ENCODE measurements at places on chromosomes 13 and 19.

DNA sequence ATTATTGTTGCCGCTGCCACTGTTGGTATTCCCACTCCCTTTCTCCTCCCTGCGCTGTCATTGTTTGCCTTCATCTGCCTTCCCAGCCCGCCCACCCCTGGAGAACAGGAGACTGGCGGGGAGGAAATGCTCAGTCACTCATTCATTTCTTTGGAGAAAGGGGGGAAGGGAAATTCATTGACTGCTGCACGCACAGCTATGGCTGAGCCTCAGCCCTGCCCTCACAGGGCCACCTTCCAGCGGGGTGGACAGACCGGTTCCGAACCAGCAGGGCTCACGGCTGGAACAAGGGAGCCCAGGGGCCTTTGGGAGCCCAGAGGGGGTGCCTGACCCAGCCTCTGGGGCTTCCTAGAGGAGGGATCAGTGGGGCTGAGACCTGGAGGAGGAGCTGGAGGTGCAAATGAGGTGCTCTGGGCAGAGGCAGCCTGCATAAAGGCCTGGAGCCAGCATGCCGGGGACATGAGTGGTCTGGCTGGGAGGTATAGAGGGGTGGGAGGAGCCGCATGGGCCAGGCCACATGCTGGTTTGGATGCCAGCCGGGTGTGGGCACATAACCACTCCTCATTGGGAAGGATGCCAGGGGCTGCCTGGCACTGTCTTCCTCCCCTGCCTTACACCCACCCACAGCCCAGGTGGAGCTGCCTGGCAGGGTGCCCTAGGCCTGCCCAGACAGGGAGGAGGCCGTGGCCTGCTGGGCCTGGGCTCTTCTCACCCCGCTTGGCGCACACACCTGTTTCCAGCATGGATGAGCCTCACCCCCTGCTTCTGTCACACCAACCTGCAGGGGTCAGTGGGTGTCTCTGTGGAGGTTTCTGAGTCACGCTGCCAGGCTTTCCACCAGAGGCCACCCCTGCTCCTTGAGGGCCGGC, 26.8 kb downstream of the PPP5C start:
- no peak for DNase-seq

DNA sequence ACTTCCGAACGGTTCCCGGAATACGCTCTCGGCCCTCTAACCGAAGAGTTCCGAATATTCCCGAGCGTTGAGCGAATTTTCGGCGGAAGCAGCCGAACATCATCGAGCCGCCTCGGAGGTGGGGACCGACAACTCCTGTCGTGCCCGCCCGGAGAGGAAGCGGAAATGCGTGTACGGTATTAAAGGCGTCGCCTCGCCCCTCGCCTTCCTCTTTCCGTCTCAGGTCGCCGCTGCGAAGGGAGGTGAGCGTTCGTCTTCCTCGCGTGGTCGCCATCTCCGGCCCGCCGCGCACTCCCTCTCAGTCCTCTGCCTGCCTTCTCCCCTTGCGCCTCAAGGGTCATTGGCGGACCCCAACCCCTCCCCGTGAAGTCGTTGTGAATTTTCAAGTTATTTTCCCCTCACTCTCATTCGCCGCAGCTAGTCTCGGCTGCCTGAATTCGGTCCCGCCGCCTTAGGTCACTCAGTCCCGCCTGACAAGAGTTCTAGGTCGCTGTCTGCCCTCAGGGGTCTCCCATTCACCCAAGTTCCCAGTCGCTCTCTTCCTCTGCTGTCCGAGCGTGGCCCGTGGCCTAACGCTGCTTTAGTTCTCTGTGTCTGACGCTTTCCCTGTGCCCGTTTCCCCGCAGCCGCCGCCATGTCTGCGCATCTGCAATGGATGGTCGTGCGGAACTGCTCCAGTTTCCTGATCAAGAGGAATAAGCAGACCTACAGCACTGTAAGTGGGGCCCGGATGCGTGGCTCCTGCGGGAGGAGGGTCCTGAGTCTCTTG, at the start of gene RPL28:
TSS of gene RPL28 (plus strand) at position 209 of the 769 bp plus-strand sequence. CDS start at position 635, 426 bp downstream.
- peak; percentile 99 for DNase-seq

DNA sequence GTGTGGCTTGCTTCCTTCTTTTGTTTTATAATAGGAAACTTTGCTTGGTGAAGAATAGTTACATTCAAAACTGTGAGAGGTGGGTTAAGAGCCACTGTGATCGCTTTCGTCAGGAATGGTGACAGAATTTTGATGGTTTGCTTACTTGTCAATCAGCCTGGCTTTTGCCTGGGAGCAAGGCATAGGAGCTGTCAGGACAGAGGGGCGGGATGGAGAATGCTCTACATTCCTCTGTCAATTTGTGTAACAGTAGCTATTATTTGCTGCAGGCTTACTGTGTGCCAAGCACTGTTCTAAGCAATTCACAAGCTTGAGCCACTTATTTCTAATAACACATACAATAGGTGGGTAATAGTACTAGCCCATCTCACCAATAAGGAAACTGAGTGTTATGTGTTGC, 28.1 kb upstream of the TNFSF11 start:
- no peak for DNase-seq

GRCh38 chr19:29963576-29963975, 21.5 kb downstream of the URI1 start:
- no peak for DNase-seq

- DNase-seq, result no peak
These were observed 314.6 kb downstream of the LIG4 start for GRCh38 chr13:107900775-107901174.

GRCh38 chr19:40630571-40631160, 29.5 kb downstream of the LTBP4 start:
- no peak for DNase-seq

- no peak for DNase-seq
These were observed 45.5 kb downstream of the SAE1 start for GRCh38 chr19:47176071-47176626.

- no peak for DNase-seq
These were observed 28.8 kb upstream of the RCBTB2 start for GRCh38 chr13:48561466-48562235.

DNA sequence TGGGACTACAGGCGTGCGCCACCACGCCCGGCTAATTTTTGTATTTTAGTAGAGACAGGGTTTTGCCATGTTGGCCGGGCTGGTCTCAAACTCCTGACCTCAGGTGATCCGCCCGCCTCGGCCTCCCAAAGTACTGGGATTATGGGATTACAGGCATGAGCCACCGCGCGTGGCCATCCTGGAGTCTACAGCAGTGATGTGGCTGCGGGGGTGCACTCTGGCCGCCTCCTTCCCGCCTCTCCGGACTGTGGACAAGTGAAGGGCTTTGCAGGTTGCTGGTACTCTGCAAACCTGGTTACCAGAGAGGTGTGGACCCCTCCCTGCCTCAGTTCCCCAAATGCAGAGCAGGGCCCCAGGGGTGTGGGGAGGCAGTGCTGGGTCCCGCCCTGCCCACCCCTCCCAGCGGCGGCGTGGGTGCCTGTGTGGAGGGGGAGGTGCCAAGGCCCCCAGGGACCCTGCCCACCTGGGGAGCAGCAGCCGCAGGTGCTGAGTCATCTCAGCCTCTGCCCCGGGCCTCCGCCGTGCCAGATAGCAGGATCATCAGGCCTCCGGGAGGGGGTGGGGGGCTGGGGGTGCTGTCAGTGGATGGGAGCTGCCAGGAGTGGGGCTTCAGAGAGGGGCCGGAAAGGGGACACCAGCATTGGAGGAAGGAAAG, 23.1 kb downstream of the ARID3A start:
- DNase-seq, result no peak

Data from activated T-cell treated with anti-CD3 and anti-CD28 coated beads for 24 hours (primary cell).